Astrocyte (in vitro differentiated cells and primary cell): ENCODE measurements at places on chromosomes 5 and 9.

DNA sequence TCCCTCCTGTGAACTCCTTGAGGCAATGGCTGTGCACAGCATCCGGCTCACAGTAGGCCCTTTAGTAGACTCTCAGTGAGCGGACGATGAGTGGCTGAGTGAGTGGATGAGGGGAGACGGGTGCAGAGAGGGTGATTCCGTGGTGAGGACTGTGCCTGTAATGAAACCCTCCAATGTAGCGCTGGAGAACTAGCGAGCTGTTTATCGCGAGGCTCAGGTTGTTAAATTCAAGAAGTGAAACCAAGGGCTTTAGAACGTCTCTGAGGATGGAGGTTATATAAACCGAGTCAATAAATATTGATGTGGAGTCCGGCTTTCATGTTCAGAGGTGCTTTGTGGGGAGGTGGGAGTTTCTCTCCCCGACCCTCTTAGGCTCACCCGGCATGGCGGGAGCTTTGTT, 53.2 kb downstream of the NSG2 start:
- no peak for DNase-seq

GRCh38 chr5:96861076-96861475, 15.2 kb upstream of the ERAP2 start:
- no peak for DNase-seq

GRCh38 chr5:142143878-142144277, 35.3 kb downstream of the NDFIP1 start:
- no peak for DNase-seq

DNA sequence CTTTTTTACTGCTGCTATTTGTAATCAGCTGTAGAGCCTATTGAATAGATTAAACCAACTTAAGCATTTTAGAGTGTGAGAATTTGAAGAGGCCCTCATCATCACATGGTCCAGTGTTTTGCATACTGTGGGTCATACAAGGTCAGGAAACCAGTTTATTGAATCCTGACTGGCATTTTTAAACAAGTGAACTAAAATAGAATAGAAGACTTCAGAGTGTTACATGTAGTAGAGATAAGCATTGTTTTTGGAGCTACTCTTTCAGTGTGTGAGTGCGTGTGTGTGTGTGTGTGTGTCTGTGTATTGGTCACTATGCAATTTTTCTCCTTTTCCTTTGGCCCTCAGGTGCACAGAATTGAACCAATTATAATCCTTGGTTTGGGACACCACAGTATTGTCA, 114.4 kb downstream of the SLC28A3 start:
- DNase-seq = no peak

GRCh38 chr5:172646716-172647285, 5.7 kb downstream of the NEURL1B start:
- no peak for DNase-seq

- peak; percentile 78 for DNase-seq
These were observed 22.1 kb downstream of the JADE2 start for GRCh38 chr5:134547579-134547978.

GRCh38 chr5:92556747-92557146, 1024.3 kb downstream of the NR2F1-AS1 start:
- no peak for DNase-seq

GRCh38 chr5:68804343-68804742, 289.5 kb upstream of the SLC30A5 start:
- no peak for DNase-seq

DNA sequence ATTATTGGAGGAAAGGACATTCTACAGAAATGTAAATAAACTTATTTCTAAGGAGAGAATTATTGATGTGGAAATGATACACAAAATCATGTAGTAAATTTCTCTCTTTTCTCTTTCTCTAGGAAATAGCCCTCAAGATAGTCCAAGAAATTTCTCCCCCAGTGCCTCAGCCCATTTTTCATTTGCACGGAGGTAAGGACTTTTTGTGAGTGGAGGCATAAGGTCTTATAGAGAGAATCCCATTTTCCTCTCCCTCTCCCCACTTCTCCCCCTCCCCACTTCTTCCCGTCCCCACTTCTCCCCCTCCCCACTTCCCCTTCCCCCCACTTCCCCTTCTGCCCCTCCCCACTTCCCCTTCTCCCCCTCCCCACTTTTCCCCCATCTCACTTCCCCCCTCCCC, 106.6 kb downstream of the CD180 start:
- DNase-seq = no peak
